ENCODE measurements at places on chromosomes 1 and 21. TPM values are rescaled to one million over a fixed set of nuclear protein-coding genes. Genes with fewer than 3 reads are reported as not detected.

GRCh38 chr1:205258261-205258691, 30.5 kb downstream of the TMCC2 start:
- H3K27ac ChIP-seq = no peak overlapping the region
- no peak for DNase-seq
- H3K4me3 ChIP-seq = no peak overlapping the region
- no peaks in the 10 kb centered on the region for H3K27me3 ChIP-seq

GRCh38 chr1:235635938-235636662, 13.5 kb downstream of the GNG4 start:
- no peak overlapping the region for H3K27ac ChIP-seq
- peaks cover 5% of the 10 kb centered on the region for H3K4me1 ChIP-seq
- no peaks in the 10 kb centered on the region for H3K36me3 ChIP-seq
- H3K27me3 ChIP-seq = peaks cover 17% of the 10 kb centered on the region
- H3K4me3 ChIP-seq = no peak overlapping the region
- DNase-seq = no peak

DNA sequence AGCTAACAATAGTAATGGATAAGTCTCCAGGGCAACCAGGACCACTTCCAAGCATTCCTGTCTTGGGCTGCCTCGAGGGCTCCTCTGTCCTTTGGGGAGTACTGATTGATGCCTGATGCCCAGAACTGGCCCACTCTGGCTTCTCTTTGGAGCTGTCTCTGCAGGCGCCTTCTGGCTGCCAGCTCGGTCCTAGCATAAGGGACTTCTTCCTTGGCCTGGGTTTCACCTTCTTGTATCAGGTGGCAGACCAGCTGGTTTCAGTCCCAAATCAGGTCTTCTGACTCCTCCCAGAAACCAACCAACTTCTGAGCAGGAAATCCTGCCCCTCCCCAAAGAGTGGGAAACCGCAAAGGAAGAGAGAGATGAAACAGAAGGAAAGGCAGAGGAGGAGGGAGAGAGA, 10.6 kb downstream of the G0S2 start:
- DNase-seq = no peak
- H3K36me3 ChIP-seq = no peaks in the 10 kb centered on the region
- H3K27ac ChIP-seq = no peak overlapping the region
- peak overlapping the region; percentile 49 for H3K4me3 ChIP-seq
- H3K4me1 ChIP-seq = peaks cover 22% of the 10 kb centered on the region
- peaks cover 19% of the 10 kb centered on the region for H3K27me3 ChIP-seq

- H3K36me3 ChIP-seq = peaks cover 17% of the 10 kb centered on the region
- H3K4me3 ChIP-seq = peak overlapping the region; percentile 97
Measured at GRCh38 chr1:3899754-3900149, 320 bp downstream of the C1orf174 start.

DNA sequence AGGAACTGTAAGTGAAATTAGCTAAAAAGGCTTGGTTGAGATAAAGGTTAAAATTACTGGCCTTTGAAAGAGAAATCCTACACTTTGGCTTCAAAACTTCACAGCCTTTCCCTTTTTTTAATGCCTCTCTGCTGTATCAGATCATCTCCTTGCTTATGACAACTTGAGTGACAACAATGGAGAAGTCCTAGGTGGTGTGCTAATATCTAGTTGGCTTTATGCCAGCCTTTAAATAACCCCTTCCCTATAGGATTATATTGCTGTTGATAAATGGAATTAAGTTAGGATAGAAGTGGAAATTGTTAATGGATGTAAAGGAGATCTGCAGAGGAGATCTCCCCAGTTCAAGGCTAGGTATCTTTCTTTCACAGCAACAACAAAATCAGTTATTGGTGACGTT, 130.2 kb upstream of the ATP1B1 start:
- peaks cover 2% of the 10 kb centered on the region for H3K4me1 ChIP-seq
- H3K36me3 ChIP-seq = no peaks in the 10 kb centered on the region
- no peak overlapping the region for H3K4me3 ChIP-seq
- no peaks in the 10 kb centered on the region for H3K27me3 ChIP-seq
- H3K27ac ChIP-seq = no peak overlapping the region

DNA sequence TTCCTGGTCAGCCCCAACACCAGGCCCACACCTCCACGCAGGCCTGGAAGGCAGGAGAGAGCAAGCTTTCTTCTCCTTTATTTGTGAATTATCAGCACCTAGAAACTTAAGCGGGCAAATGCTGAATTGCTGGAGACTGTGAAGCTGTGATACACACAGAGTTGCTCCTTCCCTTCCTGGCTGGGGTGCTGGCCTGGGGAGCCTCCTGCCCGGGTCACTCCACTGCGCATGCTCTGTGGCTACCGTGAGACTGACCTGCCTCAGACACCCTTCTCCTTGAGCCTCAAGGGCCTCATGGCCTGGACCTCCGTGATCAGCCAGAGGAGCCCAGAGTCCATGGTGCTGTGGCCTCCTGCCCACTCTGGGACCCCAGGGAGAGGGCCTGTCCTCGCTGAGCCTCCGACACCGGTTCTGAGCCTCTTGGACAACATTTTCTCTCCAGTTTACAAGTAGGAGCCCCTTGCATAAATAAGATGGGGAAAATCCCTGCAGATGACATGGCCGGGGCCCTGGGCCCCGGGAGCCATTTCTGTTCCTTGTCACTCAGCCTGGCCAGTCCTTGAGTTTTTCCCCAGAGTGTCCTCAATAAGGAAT, 18.0 kb downstream of the AGPAT3 start:
- H3K4me1 ChIP-seq = peaks cover 41% of the 10 kb centered on the region
- no peak for DNase-seq
- no peak overlapping the region for H3K4me3 ChIP-seq
- no peak overlapping the region for H3K27ac ChIP-seq
- H3K36me3 ChIP-seq = peaks cover 8% of the 10 kb centered on the region

- no peak overlapping the region for H3K4me3 ChIP-seq
- no peaks in the 10 kb centered on the region for H3K36me3 ChIP-seq
- peaks cover 8% of the 10 kb centered on the region for H3K27me3 ChIP-seq
- H3K27ac ChIP-seq = no peak overlapping the region
Measured at GRCh38 chr1:55347866-55348265, 132.7 kb upstream of the USP24 start.

DNA sequence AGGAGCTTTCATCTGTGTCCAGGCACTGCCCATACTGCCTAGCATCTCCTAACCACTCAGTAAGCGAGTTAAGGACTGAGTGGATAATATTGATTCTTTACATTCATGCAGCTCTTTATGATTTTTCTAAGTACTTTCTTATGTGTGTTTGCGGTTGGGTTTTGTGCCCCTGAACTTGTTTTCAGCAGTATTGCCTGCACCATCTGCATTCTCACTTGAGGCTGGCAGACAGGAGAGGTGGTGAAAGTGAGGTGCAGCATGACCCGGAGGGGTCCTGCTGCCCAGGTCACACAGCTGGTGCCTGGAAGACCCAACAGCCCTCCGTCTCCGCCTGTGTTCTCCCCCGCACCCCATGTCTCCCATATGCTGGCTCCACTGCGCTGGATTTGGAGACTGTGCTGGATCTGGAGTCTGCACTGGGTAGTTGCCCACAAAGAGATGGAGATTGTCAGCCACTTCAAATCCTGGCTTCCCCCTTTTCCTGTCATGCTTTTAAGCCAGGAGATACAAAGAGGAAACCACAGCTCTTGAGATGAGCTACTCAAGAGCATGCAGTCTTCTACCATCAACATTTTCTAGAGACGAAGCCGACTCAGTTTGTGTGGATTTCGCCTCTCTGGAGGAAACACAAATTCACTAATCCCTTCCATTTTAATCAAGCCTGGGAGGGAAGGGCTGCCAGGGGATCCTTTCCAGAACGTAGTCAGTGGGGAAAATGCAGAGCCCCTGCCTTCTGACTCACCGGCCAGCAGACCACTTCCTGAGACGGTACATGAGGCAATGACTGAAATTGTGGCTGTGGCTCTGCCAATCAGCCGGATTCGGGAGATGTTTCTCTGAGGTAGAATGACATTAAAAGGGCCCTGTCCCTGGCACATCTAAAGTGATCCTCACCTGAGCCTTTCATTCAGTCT, 71.7 kb upstream of the ANGPTL1 start:
- peaks cover 14% of the 10 kb centered on the region for H3K4me1 ChIP-seq
- H3K27ac ChIP-seq = peak overlapping the region; percentile 33
- DNase-seq = peak; percentile 40
- H3K36me3 ChIP-seq = no peaks in the 10 kb centered on the region
- H3K4me3 ChIP-seq = peak overlapping the region; percentile 12

GRCh38 chr21:14863745-14864210, 201.0 kb downstream of the NRIP1 start:
- H3K27me3 ChIP-seq = no peaks in the 10 kb centered on the region
- H3K4me3 ChIP-seq = no peak overlapping the region
- no peak overlapping the region for H3K27ac ChIP-seq
- DNase-seq = no peak
- peaks cover 2% of the 10 kb centered on the region for H3K36me3 ChIP-seq

DNA sequence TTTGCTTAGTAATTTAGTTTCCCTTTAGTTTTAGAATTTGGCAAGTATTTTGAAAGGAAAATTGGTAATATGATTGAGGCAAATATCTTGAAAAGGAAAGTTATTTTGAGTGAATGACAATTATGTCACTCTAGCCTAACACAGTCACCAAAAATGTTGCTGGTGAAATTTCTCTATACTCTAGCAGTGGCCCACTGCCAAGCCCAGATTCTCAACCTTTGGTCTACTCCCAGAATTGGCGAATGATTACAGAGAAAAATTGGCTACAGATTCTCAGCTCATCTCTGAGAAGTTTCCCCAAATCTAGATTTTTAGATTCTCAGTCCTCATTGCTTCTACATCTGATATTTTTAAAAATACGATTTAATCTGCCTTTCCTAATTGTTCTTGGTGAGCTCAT, 84.9 kb downstream of the PIGK start:
- H3K4me1 ChIP-seq = no peaks in the 10 kb centered on the region
- DNase-seq = no peak
- H3K27ac ChIP-seq = no peak overlapping the region
- no peaks in the 10 kb centered on the region for H3K36me3 ChIP-seq
- H3K27me3 ChIP-seq = no peaks in the 10 kb centered on the region

- no peaks in the 10 kb centered on the region for H3K27me3 ChIP-seq
- H3K4me1 ChIP-seq = no peaks in the 10 kb centered on the region
- DNase-seq = no peak
- H3K4me3 ChIP-seq = no peak overlapping the region
- H3K36me3 ChIP-seq = no peaks in the 10 kb centered on the region
- no peak overlapping the region for H3K27ac ChIP-seq
Measured at GRCh38 chr21:26389971-26390641, 183.0 kb downstream of the CYYR1 start.

DNA sequence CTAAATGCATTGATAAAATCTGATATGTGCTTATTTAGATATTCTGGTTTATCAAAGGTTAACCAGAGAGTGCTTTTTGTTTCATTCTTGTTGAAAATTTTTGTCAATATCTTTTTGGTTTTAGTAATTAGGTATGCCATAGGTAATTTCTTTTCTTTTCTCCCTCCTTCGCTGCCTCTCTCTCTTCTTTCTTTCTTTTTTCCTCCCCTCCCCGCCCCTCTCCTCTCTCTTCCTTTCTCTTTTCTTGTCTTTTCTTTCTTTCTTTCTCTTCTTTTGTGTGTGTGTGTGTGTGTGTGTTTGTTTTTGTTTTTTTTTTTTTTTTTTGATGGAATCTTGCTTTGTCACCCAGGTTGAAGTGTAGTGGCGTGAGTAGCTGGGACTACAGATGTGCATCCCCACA, 14.4 kb upstream of the MACF1 start:
- H3K27me3 ChIP-seq = no peaks in the 10 kb centered on the region
- H3K4me1 ChIP-seq = peaks cover 62% of the 10 kb centered on the region
- peak overlapping the region; percentile 27 for H3K27ac ChIP-seq
- no peak for DNase-seq
- no peaks in the 10 kb centered on the region for H3K36me3 ChIP-seq

DNA sequence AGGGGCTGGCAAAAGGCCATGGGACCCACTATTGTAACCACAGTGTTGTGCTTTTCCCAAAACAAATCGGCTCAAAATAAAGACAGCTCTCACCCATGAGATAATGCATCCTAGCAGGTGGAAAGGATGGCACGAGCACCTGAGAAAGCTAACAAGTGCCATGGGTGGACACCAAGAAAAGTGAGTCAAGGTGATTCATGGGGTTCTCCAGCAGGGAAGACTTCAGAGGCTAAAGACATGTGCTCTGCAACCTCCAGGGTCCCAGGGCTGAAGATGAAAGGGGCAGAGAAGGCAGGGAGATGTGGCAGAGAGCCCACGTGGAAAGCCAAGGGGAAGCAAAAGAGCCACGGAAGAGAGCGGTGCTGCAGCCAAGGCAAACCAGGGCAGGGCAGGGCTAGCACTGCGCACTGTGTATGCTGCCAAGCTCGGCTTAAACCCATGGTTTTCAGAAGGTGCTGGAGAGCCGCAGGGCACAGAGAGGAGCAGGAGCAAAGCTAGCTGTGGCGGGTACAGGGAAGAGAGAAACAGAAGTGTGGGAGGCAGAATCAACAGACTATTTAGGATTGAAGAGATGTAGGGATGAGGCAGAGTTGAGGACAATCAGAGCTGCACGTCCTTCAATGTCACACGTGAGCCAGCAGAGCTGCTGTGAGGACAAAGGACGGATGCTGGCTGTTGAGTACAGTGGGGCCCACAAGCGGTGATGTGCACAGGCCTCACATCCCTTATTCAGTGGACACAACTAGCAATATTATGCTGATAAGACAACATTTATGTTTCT, 41.8 kb upstream of the C1orf198 start:
- DNase-seq = no peak
- no peaks in the 10 kb centered on the region for H3K27me3 ChIP-seq
- H3K27ac ChIP-seq = peak overlapping the region; percentile 27
- no peak overlapping the region for H3K4me3 ChIP-seq
- H3K4me1 ChIP-seq = peaks cover 1% of the 10 kb centered on the region

DNA sequence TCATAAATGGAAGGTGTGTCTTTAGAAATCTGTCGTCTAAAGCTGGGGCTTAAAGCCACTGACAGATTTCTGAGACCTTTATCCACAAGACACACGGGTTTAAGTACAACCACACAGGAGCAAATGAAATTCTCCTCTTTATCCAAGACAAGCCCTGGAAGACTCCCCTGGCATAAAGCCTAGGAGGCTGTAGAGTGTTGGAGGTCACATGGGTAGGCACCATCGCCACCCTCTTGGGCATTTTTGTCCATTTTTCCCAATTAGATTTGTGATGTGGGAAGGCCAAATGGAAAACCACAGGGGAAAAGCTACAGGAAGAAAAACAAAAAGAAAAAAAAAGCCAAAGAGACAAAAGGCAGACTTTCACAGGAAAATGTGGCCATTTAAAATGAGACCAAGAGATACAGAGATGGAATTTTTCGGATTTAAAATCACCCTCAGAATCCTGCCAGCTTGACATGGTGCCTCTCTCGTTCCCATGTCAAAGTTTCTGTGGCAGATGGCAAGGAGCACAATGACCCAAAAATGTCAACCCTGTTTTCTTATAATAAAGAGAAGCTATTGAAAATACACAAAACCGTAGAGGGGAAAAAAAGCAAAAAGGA, 91.9 kb downstream of the PLD5 start:
- H3K36me3 ChIP-seq = no peaks in the 10 kb centered on the region
- no peak for DNase-seq
- no peaks in the 10 kb centered on the region for H3K27me3 ChIP-seq
- H3K4me1 ChIP-seq = no peaks in the 10 kb centered on the region
- no peak overlapping the region for H3K27ac ChIP-seq

The RAP1GAP gene
- total RNA-seq = 0.37 TPM

The CHAF1B gene
- 20.5 TPM for total RNA-seq

The LYPD8 gene
- total RNA-seq = not detected

The KRTAP10-11 gene
- total RNA-seq = not detected

Data from activated naive CD8-positive, alpha-beta T cell treated with anti-CD3 and anti-CD28 coated beads, Interleukin-2, amount 10 ng/mL, durations not matched to agents 7 days and 5 days (primary cell).